ENCODE measurements at places on chromosomes 1 and 21.

GRCh38 chr1:38291906-38292521 lies 245.4 kb upstream of the POU3F1 start:
- DNase-seq: no peak

- no peak for DNase-seq
Observed at GRCh38 chr1:8545078-8545477, 227.2 kb downstream of the SLC45A1 start.

DNA sequence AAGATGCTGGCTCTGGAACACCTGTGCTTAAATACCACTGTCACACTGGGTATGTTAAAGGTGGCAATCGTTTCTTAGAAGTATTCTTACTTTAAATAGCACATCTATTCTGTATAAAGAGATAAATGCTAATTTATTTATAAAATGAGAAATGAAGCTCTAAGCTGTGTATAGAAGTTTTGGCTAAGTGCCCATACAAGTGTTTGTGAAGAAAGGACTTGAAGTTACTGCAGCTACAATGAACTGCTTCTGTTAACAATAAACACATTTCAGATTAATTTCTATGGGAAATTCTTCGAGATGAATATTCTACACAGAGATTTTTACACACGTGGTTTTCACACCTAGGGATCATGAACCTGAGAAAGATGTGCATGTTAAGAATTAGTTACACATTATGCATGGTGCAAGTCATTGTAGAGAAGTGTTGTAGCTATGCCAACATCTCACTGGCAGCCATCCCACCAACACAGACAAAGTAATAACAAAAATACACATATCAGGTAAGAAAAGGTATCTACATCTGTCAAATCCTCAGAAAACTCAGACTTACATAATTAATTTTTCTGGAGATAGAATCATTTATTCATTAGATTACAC lies 16.2 kb downstream of the COL24A1 start:
- DNase-seq: no peak

DNA sequence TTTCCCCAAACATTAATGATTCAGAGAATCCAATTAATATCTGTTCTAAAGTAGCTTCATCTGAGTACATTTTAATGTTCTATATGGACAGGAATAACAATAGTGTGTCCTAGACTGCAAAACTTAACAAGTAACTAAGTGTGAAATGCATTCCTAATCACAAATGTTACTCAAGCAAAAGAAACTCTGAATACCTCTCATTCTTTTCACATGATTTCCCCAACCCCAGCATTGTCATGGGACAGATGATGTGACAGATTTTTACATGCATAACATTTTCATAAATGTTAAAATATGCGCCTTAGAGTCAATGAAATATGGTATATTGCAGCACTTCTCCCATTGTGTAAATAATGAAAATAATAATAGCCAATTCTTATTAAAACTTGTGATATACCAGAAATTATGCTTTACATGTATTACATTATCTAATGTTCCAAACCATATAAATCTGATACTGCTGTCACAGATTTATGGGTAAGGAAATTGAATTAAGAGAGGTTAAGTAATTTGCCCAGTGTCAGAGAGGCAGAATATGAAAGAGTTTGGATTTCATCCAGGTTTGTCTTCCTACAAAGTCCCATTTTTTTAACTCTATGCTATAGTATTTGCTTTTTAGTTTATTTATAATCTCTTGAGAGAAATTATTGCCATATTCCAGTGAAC lies 269.4 kb downstream of the LRRC7 start:
- no peak for DNase-seq

DNA sequence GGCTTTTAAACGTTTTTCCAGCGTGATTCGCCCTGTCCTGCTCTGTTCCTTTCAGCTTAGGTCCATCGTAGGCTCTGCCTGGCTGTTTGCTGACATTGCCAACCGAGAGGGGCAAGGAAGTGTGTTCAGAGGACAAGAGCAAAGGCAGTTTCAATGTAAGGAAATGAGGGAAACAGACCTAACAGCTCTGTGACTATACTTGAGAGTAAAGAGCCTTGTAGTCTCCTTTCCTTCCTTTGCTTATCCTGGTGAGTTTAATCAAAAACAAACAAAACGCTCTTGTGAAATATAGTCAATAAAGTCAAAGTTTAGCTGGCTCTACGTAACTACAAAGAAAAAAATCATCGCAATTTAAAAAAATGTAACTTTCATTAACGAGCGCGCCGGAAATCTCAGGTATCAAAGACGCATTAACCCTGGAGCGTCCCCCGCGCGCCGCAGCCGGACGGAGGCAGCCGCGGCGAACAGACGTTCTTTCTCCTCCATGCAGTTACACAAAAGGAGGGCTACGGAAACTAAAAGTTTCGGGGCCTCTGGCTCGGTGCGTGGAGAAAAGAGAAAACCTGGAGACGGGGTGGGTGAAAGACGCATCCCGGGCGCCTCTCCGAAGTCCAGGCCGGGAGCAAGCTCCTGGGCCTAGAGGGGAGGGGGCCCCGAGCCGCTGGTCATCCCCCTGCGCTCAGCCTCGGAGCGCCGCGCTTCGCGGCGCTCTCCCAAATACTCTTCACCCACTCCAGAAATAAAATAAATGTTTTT lies 617 bp upstream of the ADGRL2 start:
- DNase-seq: peak; percentile 69

- no peak for DNase-seq
Observed at GRCh38 chr1:59071289-59071688, 225.6 kb upstream of the FGGY start.

All from neural crest cell (in vitro differentiated cells).